CD4-positive, alpha-beta T cell treated with Interleukin-12 subunit alpha and Interleukin-12 subunit beta, for 1 hour (primary cell): ENCODE measurements at places on chromosomes 7 and 10.

DNA sequence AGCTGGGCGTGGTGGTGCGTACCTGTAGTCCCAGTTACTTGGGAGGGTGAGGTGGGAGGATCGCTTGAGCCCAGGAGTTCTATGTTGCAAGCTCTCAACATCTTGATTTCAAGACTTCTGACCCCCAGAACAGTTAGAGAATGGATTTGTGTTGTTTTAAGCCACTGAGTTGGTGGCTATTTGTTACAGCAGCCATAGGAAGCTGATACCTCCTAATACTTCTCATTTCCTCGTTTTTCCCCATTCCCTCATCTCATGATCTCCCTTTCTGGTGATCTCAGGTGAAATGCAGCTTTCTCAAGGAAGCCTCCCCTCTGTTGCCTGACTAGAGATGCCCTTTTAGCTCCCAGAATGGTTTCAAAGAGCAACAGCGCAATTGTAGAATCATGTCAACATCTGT, 378.8 kb downstream of the TYW1 start:
- no peak for DNase-seq

DNA sequence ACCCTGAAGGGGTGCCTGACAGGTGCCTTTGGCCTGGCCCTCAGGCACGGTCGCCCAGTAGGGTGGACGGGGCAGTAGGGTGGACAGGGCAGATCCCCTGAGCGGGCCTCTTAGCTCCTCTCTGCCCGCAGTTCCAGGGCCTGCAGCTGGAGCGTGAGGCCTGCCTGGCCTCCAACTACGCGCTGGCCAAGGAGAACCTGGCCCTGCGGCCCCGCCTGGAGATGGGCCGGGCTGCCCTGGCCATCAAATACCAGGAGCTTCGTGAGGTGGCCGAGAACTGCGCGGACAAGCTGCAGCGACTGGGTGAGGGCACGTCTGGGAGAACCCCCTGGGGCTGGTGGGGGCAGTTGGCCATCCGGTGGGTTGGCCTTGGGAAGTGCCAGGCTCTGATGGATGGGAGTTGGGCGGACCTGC, 1.7 kb downstream of the VPS37D start:
- DNase-seq: no peak

GRCh38 chr7:13604178-13604577, 385.3 kb downstream of the ETV1 start:
- DNase-seq: no peak

GRCh38 chr7:94064541-94065191, 60.5 kb upstream of the BET1 start:
- no peak for DNase-seq

DNA sequence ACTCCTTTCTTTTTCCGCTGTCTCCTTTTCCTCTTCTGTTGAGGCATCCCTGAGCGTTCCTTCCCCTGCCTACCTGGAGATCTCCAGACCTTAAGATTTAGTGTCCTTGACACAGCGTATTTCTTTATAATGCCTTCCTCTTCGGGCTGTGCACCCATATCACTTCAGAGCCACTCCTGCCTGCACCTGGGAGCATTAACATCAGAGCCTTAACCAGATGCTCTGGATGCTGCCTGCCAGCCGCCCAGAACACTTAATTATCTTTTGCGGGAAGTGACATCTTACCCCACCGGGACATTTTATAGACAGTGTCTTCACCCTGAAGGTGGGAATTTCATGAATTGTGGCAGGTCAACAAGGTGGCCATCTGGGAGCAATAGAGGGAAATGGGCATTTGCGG, 24.2 kb downstream of the UBTD1 start:
- no peak for DNase-seq

- no peak for DNase-seq
Measured at GRCh38 chr10:124321433-124322089, 97.2 kb downstream of the OAT start.

DNA sequence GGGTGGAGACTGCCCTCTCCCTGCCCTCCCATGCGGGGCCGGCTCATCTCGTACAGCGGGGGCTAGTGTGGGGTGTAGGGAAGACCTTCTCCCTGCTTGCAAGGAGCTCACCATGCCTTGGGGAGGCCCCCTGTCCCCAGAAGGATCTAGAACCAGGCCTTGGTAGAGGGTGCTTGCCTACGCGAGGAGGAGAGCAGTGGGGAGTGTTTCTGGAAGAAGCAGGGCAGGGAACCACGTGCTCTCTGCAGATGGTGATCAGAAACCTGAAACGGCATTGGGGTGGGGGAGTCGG, 2.7 kb downstream of the MAFK start:
- no peak for DNase-seq

- DNase-seq: no peak
Measured at GRCh38 chr7:80707318-80707717, 68.9 kb downstream of the CD36 start.
